ENCODE measurements at places on chromosomes 4 and X. TPM values are rescaled to one million over a fixed set of nuclear protein-coding genes. Genes with fewer than 3 reads are reported as not detected.

DNA sequence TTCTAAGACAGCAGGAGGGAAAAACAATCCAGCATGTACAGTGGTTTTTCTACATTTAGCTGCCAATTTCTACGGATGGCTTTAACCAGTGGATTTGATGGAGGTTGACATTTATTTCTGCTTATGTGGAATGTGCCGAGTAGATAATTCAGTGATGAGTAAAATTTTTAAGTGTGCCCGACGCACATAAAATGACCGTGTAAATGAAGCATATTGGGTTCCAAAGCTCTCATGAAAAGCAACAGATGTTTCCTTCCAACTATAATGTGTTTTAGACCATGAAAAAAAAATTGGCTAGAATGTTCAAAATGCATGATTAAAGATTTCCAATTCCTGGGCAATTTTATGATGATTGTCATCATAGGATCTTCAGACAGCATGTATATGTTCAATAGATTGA lies 14.1 kb downstream of the INPP4B start:
- DNase-seq, result no peak

- DNase-seq, result no peak
Observed at GRCh38 chr4:2637956-2638552, 101.6 kb downstream of the FAM193A start.

GRCh38 chr4:113821856-113822255 lies 60.3 kb upstream of the CAMK2D start:
- DNase-seq, result no peak

DNA sequence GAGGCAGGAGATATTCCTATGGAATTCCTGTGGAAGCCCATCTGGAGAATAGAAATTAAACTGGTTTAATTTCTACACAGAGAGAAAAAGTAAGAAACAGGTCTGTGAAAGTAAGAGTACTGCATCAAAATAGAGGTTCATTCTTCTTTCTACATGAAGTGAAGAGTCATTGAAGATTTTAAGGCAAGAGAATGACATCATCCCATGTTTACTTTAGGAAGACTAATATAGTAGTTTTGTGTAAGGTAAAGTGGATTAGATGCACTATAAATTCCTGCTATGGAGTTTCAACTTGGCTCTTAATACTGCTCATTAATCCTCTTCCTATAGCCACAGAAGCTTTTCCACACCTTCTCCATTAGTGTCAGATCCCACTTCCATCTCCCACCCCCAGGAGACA lies 47.6 kb downstream of the CNGA1 start:
- no peak for DNase-seq

DNA sequence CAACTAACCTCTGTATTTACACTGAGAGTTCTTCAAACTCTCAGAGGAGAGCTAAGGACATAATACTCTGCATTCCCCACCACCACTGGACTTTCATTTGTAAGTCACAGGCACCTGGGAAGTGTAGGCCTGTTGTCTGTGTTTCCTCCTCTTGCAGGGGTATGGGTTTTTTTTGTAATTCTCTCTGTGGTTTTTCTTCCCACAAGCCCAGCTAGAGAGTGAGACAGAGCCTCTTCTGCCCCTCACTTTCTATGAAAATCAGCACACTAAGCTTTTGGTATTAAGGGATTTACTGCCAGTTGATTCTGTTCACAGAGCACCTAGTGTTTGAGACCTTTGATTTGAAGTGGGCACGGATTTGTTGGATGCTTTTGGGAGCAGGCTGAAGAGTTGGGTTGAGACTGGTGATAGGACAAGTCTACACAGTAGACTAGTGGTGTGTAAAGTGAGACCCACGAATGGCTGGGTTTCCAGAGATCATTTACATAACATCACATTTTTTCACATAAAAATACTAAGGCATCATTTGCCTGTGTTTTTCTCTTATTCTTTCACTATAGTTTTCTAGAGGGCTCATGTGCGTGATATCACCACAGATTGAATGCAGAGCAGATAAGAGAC lies 28.9 kb upstream of the WDR17 start:
- no peak for DNase-seq

GRCh38 chrX:12563121-12563520 lies 228.1 kb upstream of the PRPS2 start:
- DNase-seq, result no peak

DNA sequence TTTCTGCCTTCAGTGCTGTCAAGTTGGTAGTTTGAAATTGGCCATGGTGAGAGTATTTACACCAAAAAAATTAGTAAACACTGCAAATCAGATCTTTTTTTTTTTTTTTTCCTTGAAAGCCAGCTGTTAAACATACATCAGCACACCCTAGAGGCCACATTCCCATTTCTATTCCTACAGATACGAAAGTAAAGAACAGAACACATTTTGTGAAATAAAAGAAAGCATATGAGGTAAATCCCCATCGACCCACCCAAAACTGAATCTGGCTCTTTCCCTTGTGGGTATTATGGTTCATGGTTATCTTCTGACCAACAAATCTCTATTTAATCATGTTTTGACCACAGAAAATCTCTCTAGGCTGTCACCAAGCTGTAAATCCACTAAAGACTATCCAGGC lies 41.8 kb upstream of the AP1AR start:
- no peak for DNase-seq

Gene ENAM
- polyA plus RNA-seq, result 3.8 TPM

Gene NRK
- 189 TPM for polyA plus RNA-seq

Gene PITX2
- polyA plus RNA-seq, result 43.4 TPM

Gene GRID2
- 0.16 TPM for polyA plus RNA-seq
